ENCODE measurements at places on chromosomes 5 and 9.

DNA sequence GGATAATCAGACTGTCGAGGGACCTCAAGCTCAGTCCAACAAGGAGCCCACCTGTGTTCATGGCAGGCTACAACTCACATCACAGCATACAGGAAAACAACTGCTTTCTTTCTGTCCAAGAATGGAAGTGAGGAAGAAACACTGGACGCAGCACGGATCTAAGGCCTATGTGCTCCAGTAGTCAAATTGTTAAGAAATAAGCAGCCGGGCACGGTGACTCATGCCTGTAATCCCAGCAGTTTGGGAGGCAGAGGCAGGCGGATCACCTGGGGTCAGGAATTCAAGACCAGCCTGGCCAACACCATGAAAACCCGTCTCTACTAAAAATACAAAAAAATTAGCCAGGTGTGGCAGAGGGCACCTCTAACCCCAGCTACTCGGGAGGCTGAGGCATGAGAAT, 427.8 kb downstream of the BNC2 start:
- no peak for DNase-seq

GRCh38 chr9:21135736-21136135, 5.9 kb downstream of the IFNW1 start:
- DNase-seq = no peak

DNA sequence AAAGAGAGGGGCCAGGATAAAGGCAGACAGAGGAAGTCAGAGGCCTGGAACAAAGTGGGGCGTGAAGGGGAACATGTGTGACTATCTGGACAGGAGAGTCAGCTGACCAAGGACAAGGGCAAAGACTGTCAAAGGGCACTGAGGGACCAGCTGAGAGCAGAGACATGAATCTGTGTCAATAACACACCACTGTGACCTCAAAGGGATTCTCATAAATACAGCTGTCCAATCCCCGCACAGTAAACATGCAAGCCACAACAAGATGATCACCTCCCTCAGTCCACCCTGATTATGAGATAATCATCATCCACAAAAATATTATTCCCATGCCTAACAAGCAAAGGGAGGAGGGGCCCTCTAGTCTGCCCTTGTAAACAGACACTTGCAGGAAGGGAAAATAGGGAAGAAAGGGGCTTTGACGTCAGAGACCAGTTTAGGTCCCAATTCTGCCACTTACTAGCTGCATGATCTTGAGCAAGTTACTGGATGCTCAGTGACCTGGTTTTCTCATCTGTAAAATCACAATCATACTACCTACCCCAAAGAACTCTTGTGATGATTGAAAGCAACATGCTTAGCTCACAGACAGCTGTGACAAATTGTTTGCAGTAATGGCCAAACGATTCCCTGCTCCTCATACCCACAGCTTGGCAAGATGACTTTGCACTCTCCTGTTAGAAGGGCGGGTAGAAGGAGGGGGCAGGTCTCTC, 41.8 kb downstream of the RAPGEF1 start:
- DNase-seq = no peak

- DNase-seq = no peak
These were observed 292.2 kb downstream of the CYLC2 start for GRCh38 chr9:103287361-103287760.

- DNase-seq = peak; percentile 40
These were observed 36.1 kb downstream of the PAPPA start for GRCh38 chr9:116189683-116190082.

- no peak for DNase-seq
These were observed 9.8 kb downstream of the CLTB start for GRCh38 chr5:176406436-176407052.

GRCh38 chr5:112737070-112737462, 619 bp upstream of the APC start:
- DNase-seq = no peak

DNA sequence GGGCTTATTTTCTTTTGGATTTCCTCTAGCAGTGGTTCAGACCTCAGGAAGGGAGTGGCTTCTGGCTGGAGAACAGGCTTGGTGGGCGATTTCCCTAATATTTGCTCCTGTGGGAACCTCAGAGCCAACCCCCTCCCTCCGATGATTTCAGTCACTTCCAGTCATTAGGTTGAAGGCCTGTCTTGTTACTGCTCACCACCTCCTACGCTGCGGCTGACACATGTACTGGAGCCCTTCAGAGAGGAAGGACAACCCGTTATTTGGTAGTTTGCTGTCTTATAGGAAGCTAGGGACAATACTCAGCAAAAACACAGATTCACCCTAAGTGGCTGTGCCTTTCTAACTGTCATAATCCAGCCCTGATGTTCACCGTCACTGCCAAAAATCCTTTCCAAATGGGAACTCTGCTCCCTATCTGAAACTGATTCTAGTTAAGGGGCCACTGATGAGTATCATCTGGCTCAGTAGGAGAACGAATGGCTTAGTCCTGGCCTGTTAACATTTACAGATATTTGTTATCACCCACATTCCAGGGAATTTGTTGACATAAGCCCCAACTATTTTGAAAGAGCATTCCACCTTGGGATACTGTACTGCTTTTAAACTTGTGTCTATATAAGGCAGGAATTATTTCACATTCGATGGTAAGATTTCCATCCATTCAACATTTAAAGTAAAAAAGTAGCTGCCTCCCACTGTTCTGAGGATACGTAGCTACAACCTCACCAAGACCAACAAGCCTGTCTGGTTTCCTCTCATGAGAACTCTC, 29.3 kb upstream of the ANKH start:
- DNase-seq = no peak

- DNase-seq = no peak
These were observed 86.6 kb downstream of the ACER2 start for GRCh38 chr9:19495186-19496028.

DNA sequence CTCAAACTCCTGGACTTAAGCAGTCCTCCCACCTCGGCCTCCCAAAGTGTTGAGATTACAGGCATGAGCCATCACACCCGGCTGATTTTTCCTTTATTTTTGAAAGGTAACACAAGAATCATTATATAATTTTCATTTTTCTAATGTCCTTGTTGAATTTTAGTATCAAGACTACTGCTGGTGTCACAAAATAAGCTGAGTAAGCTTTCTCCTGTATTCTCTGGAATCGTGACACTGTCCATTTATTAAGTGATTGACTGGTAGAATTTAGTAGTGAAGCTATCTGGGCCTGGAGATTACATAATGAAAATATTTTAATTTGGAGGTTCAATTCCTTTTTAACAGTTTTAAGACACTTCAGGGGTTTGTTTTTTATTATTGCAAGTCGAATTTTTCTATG, 9.5 kb downstream of the CDK20 start:
- no peak for DNase-seq

GRCh38 chr5:35247648-35248034, 17.4 kb upstream of the PRLR start:
- DNase-seq = no peak

GRCh38 chr5:53784596-53784995, 224.2 kb downstream of the NDUFS4 start:
- DNase-seq = no peak

- peak; percentile 76 for DNase-seq
These were observed 522.9 kb downstream of the RASEF start for GRCh38 chr9:82539856-82540579.
